ENCODE measurements at places on chromosomes 3 and 15.

DNA sequence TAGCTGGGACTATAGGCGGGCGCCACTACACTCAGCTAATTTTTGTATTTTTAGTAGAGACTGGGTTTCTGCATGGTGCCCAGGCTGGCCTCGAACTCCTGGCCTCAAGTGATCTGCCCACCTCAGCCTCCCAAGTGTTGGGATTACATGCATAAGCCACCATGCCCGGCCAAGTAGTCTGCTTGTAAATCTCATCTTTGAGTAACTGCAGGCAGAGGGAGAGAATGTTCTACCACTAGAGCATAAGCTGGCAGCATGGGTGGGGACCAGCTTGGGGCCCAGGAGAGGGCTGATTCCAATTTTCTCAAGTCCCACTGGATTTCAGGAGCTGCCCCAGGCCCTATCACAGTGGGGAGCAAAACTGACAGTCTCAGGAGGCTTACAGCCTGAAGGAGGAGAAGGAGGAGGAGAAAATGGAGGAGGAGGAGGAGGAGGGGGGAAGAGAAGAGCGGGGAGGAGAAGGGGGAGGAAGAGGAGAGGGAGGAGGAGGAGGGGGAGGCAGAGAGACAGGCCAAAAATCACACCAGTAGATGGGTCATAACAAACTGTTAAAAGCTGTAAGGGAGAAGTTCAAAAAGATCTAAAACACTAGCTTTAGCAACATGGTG, 229.1 kb upstream of the IGF1R start:
- no peak for DNase-seq

GRCh38 chr3:111819927-111820326, 39.1 kb upstream of the PHLDB2 start:
- DNase-seq = no peak

DNA sequence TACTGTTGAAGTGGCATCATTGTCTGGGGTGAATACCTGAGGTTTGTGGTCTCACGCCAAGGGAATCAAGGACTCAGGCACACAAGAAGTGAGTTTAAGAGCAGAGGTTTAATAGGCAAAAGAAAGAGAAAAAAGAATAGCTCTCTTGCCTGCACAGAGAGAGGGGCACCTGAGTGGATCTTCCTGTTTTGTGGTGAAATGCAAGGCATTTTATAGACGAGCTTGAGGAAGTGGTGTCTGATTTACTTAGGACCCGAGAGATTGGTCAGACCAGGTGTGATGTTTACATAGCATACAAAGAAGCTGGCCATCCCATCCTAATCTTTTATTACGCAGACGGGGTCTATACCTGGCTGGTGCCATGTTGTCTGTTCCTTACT, 13.2 kb downstream of the CCR5 start:
- no peak for DNase-seq

DNA sequence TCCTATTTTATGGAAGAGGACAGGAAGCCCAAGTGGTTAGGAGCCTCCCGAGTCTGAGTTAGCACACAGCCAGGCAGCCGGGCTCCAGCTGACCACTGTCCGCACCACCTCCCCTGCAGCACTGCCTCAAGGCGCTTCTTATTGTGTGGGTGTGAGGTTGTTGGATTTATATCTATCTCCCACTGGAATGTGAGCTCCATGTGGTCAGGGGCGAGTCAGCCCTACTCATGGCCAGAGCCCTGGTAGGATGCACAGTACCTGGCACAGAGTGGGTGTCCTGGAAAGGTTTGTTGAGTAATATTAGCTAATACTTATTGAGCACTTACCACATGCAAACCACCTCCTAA, 9.7 kb upstream of the FBLN2 start:
- peak; percentile 58 for DNase-seq

- DNase-seq = peak; percentile 91
Observed at GRCh38 chr15:71219645-71220044, 104.4 kb downstream of the THSD4 start.

Measured in choroid plexus epithelial cell (primary cell).